ENCODE measurements at places on chromosomes 2 and 18. TPM values are rescaled to one million over a fixed set of nuclear protein-coding genes. Genes with fewer than 3 reads are reported as not detected.

- DNase-seq, result no peak
Observed at GRCh38 chr18:62370366-62370765, 45.3 kb downstream of the TNFRSF11A start.

NMUR1 gene
- not detected for total RNA-seq

GKN2 gene
- not detected for total RNA-seq

SERPINB5 gene
- total RNA-seq, result not detected

L3MBTL4 gene
- total RNA-seq, result 0.58 TPM

DNA sequence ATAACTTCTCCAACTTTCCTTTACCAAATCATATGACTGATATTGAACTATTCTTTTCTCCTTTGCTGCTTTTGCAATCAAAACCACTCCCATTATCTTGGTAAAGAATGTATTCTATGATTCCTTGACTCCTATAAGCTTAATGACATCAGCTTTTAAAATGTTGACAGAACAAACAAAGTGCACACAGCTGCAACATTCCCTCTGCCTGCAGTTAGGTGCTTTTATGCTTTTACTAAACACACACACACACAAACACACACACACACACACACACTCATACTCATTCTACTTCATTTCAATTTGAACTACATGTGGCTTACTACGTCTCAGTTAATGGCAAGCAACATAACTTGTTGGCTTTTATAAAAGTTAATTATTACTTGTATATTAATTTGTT lies 946.6 kb downstream of the DPP10 start:
- no peak for DNase-seq

- no peak for DNase-seq
Observed at GRCh38 chr2:162073888-162074631, at the start of gene DPP4. Gene DPP4 (minus strand): TSS chr2:162074215. CDS start chr2:162073981, 234 bp downstream.

GRCh38 chr2:10217489-10218435 lies 84.9 kb upstream of the HPCAL1 start:
- DNase-seq, result no peak

DNA sequence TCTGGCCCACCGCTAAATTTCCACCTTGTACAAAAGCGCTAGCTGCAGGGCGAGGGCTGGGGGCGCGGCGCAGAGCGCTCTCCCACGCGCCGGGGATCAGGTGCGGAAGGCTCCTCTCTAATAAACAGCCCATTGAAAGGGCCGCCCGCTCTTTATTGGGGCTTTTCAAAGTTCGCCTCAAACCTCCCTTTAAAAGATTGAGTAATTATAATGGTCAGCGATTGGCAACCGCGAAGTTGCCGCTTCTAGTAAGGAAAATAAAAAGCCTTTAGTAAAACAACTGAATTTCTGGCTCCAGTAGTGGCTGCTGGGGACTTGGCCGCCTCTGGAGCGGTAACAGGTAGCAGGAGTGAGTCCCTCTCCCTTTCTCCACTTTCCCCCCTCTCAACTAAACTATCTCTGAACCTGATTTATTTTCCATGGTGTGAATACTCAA lies 755 bp downstream of the NEUROD1 start:
- DNase-seq, result no peak

DNA sequence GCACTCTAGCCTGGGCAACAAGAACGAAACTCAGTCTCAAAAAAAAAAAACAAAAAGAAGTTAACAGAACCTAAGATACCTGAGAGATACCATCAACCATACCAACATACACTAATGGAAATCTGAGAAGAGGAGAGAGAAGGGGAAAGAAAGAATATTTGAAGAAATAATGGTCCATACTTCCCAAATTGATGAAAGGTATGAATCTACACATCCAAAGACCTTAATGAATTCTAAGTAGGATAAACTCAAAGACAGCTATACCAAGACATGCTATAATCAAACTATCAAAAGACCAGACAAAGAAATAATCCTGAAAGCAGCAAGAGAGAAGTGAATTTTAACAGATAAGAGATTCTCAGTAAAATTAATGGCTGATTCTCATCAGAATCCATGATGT lies 109.6 kb downstream of the TRABD2A start:
- no peak for DNase-seq

KCNG3 gene
- total RNA-seq, result 0.14 TPM

DLX1 gene
- total RNA-seq, result not detected

Measured in astrocyte (in vitro differentiated cells and primary cell).